Activated CD8-positive, alpha-beta memory T cell treated with anti-CD3 and anti-CD28 coated beads, Interleukin-2, amount 50 U/mL, for 4 hours (primary cell): ENCODE measurements at places on chromosomes 7 and 10.
A peak's percentile ranks its signal among the peaks of the same experiment; 100 is the strongest.

GRCh38 chr7:145845345-145845744 is 271.3 kb upstream of the CNTNAP2 start:
- DNase-seq = no peak

DNA sequence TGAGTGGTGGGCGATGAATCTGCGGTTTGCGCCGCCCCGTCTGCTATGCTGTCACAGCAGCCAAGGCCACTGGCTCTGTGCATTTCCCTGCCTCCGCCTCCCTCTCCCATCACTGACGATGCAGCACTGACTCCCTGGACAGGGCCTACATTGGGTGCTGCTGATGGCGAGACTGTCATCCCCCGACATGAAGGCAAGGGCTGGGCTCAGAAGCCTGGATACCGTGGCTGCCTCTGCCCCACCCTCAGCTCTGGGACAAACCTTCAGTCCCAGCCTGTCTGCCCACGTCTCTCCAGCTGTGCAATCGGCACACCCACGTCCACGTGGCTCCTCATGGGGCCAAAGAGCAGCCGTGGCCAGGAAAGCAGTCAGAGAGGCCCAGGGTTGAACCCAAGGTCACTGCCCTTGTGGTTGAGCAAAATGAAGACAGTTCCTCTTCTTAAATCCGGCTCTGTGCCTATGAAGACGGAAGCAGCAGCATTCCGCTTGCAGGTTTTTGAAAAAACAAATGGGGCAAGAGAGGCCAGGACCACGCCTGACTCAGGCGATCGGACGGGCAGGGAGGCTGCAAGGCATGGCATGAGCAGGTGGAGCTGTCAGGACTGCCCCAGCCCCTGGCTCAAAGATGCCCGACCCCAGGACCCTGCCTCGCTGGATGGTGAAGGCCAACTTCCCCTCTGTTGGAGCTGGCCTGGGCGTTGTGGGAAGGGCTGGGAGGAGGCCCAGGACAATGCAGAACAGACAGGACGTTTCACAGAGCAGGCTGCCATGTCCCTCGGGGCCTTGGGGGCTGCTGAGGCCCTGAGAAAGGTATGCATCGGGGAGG is 517.5 kb downstream of the DNAJB6 start:
- DNase-seq = no peak

DNA sequence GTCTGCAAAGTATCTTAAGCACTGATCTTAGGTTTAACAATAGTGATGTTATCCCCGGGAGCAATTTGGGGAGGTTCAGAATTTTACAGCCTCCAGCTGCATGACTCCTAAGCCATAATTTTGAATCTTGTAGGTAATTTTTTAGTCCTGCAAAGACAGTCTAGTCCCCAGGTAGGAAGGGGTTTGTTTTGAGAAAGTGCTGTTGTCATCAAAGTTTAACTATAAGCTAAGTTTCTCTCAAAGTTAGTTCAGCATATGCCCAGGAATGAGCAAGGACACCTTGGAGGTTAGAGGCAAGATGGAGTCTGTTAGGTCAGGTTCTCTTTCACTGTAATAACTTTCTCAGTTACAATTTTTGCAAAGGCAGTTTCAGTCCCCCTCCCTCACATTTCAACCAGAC is 79.0 kb upstream of the LRGUK start:
- DNase-seq = no peak

- DNase-seq = no peak
Measured at GRCh38 chr10:30820261-30820991, 190.9 kb upstream of the LYZL2 start.

DNA sequence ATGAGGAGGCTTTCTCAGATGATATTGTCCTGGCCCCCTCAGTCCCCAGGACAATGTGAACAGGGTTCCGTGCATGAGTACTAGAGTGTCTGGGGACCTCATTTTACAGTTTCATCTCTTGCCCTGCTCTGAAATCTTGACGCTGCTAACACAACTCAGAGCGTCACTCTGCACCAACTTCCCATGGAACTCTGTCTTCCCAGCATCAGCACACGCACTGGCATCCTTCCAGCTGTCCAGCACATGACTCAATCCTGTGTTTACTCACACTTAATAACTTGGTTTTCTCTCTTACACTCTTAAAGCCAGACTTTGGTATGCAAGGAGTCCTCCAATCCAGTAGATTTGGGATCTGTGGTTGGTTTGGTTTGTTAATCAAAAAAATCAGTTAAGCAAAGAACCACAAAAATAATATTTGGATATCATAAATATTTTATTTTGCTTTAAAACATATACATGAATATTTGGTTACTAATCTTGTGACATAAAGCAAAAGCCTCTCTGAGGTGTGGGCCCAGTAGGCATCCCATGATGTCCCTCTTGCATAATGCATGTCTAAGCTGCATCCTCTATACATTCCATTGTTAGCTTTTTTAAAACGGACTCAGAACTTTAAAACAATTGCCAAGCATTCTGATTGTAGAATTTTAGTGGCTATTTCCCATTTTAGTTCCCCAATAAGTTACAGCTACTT is 131.0 kb downstream of the CXCL12 start:
- DNase-seq = no peak

DNA sequence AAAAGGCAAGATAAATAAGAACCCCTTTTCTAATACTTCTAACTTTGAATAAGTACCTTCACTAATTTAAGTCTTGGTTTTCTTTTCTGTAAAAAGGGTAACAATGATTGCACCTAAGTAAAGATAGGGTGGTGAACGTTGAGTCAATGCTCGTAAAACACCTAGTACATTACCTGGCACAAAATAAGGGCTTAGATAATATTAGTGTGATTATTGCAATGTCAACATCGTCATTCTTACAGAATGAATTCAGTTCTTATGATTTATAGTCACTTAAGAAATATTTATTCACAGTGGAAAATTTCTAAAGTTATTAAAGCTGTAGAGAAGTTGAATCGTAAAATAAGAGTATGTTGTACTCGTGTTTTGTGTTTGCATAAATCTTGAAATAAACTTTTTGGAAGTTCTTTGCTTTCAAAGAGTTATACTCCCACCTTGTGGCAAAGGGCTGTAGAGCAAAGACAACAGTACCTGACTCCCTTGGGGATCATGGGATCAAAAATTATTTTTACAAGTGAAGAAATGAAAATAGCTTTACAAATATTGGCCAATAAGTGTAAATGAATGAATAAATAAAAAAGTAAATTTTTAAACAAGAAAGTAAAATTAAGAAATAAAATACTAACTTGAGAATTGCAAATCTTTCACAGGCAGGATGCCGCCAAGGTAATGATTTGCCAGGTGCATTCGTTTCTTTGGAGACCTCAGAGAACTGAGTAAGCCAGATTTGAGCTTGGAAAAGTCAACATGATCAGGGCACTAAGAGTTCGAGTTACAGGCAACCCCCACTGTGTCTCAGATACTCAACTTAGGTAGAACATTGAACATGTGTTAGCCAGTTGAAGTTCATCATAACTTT is 285.8 kb upstream of the CACNA2D1 start:
- DNase-seq = no peak

- DNase-seq = no peak
Measured at GRCh38 chr10:33382216-33382600, 47.7 kb upstream of the NRP1 start.

DNA sequence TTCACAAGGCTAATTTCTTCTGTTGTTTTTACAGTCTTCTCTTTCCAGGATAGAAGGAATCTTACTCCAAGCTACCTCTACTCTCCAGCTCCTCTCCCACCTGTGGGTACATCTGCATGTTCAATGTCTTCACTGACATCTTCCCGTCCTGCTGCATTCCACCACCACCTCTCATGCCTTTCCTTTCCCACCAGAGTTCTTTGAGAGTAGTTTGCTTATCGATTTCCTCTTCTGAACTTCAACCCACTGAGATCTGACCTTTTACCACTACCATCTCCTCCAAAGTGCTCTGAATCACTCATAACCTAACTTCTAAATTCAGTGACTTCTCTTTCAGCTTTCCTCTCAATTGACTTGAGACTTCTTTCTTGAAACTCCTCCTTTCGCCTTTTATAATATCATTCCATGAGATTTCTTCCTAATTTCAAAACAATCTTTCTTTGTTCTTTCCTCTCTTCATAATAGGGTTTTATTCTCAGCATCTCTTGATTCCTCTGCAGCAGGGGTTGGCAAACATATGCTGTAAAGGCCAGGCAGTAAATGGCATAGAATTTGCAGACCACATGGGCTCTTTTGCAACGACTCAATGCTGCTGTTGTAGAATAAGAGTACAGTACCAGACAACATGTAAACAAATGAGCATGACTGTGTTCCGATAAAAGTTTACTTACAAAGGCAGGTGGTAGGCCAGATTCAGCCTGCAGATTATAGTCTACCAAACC is 22.1 kb downstream of the ACSL5 start:
- no peak for DNase-seq

GRCh38 chr7:299169-299568 is 9.2 kb downstream of the FOXL3 start:
- no peak for DNase-seq

GRCh38 chr7:51366930-51367613 is 50.5 kb upstream of the COBL start:
- no peak for DNase-seq

- DNase-seq = no peak
Measured at GRCh38 chr10:82982110-82982608, 1107.2 kb downstream of the NRG3 start.

GRCh38 chr7:12571691-12572090 is 1.2 kb downstream of the SCIN start:
- DNase-seq = no peak

DNA sequence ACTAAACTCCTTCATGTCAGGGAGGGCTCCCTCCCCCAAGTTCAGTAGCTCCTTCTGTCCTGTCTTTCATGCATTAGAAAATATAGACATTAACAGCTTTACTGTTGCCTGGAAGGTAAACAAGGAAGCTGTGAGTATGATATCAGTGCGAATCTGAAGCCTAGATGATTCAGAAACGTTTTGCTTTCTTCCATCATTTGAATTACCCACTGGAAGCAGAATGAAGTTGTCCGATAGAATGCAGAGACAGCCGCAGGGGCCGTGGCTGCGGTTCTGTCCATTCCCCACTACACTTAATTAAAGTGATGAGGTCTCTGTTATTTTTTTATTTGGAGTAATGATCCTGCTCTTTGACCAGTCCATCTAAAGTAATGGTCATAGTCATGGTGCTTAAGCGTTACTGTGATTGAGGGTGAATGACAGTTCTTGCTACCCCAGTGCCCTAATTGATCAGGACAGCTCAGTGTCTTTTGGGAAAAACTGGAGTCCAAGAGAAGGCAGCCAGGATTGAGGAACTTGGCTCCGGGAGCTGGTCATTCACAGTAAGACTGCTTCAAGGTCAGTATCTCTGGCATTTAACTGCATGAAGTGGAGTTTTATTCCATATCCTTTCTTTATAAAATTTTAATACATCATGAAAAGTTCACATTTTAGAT is 69.9 kb downstream of the PTPRE start:
- no peak for DNase-seq

DNA sequence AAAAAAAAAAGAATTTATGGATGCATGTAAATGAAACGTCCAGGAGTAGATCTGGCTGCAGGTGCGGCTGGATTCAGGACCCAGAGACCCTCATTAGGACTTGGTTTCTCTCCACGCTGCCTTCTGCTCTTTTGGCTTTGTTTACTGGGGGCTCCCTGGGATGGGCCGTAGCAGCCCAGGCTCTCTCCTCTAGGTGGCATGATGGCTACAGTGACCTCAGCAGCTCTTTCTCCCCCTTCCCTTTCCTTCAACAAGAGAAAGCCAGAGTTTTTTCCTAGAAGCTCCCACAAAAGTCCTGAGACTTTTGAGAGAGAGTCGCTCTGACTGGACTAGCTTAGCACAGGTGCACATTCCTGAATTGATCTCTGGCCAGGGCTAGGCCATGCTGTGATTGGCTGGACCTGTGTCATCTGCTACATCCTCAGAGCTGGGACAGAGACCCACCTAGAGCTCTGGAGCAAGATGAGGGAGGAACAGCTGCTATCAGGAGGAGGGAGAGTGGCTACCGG is 67.8 kb upstream of the PDCD4 start:
- DNase-seq = peak; percentile 51

DNA sequence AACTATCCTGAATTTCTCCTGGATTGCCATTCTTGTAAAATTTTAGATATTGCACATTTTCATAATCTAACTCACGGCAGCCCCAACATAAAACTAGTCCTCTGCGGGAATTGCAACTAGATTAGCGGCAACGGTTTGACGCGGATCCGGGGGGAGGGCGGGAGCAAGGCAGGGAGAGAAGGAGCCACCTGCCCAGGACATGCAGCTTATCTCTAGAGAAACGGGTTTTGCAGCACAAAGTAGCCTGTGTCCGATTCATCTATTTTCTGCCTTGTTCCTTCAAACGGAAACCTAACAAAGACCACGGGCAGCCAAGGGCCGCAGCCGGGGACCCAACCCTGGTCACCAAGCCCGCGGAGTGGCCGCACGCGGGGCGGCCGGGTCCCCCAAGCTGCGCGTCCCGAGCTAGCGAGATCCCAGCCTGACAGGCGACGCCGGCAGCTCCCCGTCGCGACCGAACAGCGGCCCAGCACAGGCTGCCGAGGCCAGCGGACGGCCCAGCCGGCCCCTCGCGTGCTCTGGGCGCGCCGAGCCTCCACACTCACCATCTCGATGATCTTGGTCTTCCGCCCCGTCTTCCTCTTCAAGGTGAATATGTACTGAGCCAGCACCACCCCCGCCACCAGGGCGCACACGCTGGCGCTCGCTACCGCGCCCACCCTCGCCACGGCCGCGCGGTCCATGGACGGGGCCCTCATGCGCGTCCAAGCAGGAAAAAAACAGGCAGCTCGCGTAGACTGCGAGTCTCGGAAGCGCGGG is at the start of gene NT5C3A:
TSS of gene NT5C3A (minus strand) at position 754 of the 759 bp plus-strand sequence. CDS start at position 683, 71 bp downstream.
- peak; percentile 32 for DNase-seq

GRCh38 chr7:150935149-150935548 is 43.0 kb downstream of the KCNH2 start:
- no peak for DNase-seq

DNA sequence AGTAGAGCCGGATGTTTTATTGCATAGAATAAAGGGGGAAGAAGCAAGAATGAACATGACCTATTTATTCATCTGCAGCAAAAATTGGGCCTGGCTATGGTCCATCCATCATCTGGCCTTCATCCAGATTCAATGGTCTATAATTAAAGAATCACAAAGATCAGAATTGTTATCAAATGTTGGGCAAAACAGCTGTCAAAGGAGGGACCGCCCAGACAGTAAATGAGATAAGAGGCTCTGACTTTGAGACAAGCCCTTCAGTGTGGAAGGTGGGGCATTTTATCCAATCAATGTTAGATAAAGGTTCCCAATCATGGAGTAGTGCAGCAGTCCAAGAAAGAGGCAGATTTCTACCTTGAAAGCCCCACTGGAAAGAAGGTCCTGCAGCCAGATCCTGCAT is 153.5 kb downstream of the PARD3 start:
- no peak for DNase-seq

- no peak for DNase-seq
Measured at GRCh38 chr10:82922046-82922445, 1047.1 kb downstream of the NRG3 start.

GRCh38 chr7:30708983-30709382 is 26.7 kb upstream of the CRHR2 start:
- no peak for DNase-seq

DNA sequence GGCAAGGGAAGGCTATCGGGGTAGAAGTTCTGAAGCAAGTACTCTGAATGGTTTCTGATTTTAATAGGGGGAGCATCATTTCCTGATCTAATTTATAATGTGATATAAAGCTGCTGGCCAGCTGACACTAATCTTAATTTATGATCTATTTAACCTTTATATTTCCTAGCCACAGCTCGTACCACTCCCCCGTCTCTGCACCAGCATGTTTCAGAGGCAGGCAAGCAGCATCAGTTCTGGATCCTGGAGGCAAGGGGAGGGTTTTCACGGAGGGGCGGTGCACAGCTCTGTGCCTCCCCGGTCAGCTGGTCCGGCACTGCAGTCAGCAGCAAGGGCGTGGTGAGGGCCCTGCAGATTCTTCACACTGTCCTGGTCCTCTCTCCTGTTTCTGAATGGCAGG is 30.0 kb downstream of the MGMT start:
- DNase-seq = no peak

- peak; percentile 65 for DNase-seq
Measured at GRCh38 chr7:5665094-5666025, 116.1 kb downstream of the RNF216 start.
